ENCODE measurements at places on chromosomes 11 and 22.
A peak's percentile ranks its signal among the peaks of the same experiment; 100 is the strongest.

GRCh38 chr22:45268167-45268957, 16.4 kb upstream of the UPK3A start:
- peak; percentile 54 for DNase-seq

GRCh38 chr11:103420593-103420992, 311.4 kb downstream of the DYNC2H1 start:
- DNase-seq: no peak

- peak; percentile 71 for DNase-seq
Observed at GRCh38 chr11:93197380-93198214, at the start of gene SLC36A4. Gene SLC36A4 (minus strand): TSS chr11:93197991. CDS start chr11:93197832, 159 bp downstream.

- no peak for DNase-seq
Observed at GRCh38 chr11:82883853-82884252, 16.4 kb downstream of the PRCP start.

DNA sequence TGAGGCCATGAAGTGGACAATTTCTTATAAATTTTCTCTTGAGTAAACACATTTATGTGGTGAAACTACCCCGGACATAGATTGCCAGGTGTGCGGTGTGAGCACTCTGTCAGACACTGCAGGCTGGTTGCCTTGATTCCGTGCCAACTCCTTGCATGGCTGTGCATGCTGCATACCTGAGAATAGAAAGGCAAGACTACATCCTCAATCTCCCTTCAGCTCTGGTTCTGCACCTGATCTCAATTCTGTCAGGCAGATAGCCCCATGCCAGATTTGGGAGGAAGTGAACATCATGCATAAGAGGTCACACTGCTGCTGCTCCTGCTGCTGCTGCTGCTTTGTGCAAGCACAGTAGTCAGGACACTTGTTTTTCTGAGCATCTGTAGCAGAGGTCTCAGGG, 42.5 kb upstream of the DEUP1 start:
- no peak for DNase-seq

GRCh38 chr11:83508804-83509203, 222.6 kb upstream of the CCDC90B start:
- DNase-seq: peak; percentile 70

GRCh38 chr11:134071766-134072402, 3.0 kb downstream of the JAM3 start:
- DNase-seq: peak; percentile 25

DNA sequence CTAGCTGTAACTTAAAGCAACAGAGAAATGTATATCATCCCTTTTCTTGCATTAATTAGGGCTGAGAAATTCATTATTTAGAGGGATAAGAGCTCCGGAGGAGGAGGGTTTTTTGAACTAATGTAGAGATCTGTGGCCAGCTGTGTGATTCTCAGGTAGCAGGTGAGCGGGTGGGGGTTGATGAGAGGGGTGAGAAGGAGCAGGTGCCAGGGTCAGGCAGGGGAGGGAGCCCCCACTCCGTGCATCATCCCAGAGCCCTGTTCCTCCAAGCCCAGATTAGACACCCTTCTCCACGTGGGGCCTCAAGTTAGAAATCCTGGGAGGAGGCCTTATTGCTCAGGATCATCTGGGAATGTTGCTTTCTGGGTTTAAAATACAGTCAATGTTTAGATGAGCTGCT, 24.9 kb downstream of the ZBTB16 start:
- DNase-seq: no peak

- no peak for DNase-seq
Observed at GRCh38 chr22:23796461-23796860, 9.7 kb downstream of the SMARCB1 start.

DNA sequence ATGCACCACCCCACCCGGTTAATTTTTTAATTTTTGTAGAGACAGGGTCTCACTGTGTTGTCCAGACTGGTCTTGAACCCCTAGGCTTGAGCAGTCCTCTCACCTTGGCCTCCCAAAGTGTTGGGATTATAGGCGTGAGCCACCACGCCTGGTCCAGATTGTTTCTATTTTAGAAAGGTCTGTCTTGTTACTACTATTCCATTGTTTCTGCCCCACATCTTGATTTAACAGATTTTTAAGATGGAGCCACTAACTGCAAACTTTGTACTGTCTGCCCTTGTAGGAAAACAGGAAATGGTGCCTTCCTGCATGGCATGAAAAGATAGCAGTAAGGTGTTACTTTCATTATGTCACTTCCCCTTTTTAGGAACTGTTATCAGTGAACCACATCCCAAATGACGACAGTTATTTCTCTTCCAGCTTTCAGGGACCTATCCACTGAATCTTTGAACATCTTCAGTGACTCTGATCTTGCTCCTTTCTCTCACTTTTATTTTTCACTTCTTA, 23.2 kb downstream of the TAF1D start:
- DNase-seq: no peak

DNA sequence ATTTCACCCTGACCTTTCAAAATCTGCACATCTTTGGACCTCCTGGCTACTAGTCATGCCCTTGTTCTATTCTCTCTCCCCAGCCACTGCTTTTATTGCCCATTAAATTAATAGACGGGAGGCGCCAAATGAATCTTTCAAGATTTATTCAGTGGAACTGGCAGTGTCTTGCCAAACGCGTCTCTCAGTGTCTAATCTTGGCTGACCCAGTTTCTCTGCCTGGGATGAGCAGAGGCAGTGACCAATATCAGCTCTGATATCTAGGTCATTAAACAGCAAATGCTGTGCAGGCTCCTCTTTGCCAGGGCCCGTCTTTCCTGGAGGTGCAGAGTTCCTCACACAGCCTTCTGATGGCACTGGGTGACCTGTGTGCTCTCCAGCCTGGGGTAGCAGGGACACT, 74.0 kb downstream of the TRAF6 start:
- no peak for DNase-seq

- DNase-seq: no peak
Observed at GRCh38 chr11:126862664-126863243, 137.8 kb downstream of the KIRREL3 start.

- DNase-seq: no peak
Observed at GRCh38 chr11:66891851-66892660, 35.2 kb downstream of the LRFN4 start.

- no peak for DNase-seq
Observed at GRCh38 chr11:111845276-111846028, 25.9 kb downstream of the ALG9 start.

DNA sequence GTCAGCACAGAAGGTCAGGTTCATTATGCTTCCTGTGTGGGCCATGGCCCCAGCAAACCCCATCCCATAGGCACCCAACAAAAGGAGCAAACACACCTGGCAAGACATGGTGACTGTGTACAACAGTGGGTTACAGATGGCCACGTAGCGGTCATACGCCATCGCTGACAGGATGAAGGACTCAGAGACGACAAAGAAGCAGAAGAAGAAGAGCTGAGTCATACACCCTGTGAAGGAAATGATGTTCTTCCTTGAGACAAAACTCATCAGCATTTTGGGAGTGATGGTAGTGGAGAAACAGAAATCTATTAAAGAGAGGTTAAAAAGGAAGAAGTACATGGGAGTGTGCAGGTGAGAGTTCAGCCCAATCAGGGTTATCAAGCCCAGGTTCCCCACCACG, 309 bp downstream of the OR8B12 start:
- no peak for DNase-seq

DNA sequence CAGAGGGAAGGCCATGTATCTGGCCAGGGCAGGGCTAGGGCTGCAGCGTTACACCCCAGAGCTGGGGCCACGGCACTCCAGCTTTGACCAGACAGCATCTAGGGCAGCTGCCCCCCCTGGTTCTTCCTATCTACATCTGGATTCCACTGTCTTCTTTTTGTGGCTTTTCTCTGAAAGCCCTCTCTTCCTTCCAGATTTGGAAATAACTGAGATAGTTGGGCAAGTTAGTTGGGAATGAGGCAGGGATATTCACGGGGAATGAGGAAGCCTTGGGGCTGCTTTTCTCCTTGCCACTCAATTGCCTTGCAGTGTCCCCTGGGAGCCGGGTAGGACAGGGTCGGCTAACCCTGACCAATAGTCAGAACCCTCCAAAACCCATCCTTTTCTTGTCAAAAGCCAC, 26.8 kb downstream of the CLMP start:
- no peak for DNase-seq

- DNase-seq: no peak
Observed at GRCh38 chr22:44850946-44851345, 98.6 kb downstream of the ARHGAP8 start.

- no peak for DNase-seq
Observed at GRCh38 chr11:7890417-7891172, 40.5 kb downstream of the OR10A6 start.

DNA sequence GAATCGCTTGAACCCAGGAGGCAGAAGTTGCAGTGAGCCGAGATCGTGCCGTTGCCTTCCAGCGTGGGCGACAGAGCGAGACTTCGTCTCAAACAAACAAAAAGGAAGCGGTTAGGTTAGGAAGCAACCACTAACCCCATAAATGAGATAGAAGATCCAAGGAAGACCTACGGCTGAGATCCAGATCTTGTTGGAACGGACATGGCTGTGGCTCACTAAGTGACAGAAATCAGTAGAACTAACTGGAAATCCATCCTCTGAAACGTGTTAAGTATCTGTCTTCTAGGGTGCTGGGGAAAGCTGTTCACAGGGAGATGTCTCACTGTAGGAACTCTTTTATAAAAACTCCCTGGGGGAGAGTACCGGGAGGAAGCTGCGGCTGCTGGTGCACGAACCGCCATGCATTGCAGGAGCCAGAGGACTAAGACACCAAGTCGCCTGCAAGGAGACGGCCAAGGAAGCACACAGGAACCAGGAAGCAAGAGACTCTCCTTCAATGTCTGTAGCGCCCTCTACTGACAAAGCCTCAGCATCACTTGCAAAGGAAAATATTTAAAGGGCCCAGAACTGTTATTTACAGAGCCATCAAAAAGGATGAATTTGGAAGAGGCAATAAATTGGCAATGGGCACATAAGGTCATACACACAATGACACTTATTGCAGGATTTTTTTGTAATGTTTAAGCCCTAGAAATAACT, 16.9 kb upstream of the SPTY2D1 start:
- DNase-seq: peak; percentile 45

GRCh38 chr11:35785287-35786167, 123.0 kb downstream of the TRIM44 start:
- no peak for DNase-seq

GRCh38 chr11:32472226-32472625, 36.9 kb upstream of the WT1 start:
- DNase-seq: no peak

- no peak for DNase-seq
Observed at GRCh38 chr11:62652161-62653006, 718 bp downstream of the INTS5 start.

DNA sequence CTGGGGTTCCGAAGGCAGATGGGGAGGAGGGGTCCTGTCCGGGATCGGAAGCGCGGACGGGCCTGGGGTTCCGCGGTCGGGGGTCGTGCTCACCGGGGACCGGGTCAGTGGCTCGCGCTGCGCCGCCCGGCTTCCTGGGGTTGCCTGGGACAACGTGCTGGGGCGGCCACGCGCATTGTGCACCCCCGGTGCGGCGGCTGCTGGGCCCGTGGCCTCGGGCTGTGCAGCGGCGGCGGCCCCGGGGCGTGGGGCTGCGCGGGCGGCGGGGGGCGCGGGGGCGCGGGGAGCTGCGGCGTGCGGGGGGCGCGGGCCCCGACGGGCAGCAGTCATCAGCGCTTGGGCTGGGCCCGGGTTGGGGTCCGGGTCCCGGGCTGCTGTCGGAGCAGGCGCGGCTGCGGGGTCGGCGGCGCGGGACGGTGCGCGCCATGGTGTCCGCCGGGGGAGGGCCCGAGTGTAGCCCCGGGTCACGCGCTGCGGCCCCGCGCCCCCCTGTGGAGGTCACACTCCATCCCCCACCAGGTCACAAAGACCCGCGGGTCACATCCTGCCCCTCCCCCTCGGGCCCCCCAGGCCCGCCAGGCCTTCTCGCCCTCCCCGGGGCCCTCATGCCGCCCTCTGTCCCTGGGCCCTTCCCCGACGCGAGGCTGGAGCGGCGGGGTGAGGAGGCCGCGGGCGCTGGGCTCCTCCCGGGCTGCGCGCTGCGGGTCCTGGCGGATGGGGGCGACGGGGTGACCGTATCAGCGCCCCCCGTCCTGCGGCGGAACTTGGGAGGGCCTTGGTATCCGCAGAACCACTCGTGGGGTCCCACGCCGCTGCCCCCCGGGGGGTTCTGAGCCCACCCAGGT, at the start of gene TTLL8:
TTLL8 (minus strand) TSS at position 238 of the 845 bp plus-strand sequence.
- DNase-seq: no peak

- DNase-seq: no peak
Observed at GRCh38 chr11:58622344-58622743, at the start of gene CNTF. Gene CNTF (plus strand): TSS chr11:58622665. CDS start chr11:58622753, 88 bp downstream.

GRCh38 chr11:102994105-102994504, 38.6 kb upstream of the MMP13 start:
- DNase-seq: no peak

- no peak for DNase-seq
Observed at GRCh38 chr22:25853078-25853477, 111.1 kb downstream of the MYO18B start.

GRCh38 chr11:8330404-8330803, 66.7 kb upstream of the LMO1 start:
- DNase-seq: no peak

- DNase-seq: no peak
Observed at GRCh38 chr22:47130883-47131631, 368.6 kb downstream of the TBC1D22A start.

GRCh38 chr11:119081682-119082260, 2.9 kb upstream of the HMBS start:
- no peak for DNase-seq

DNA sequence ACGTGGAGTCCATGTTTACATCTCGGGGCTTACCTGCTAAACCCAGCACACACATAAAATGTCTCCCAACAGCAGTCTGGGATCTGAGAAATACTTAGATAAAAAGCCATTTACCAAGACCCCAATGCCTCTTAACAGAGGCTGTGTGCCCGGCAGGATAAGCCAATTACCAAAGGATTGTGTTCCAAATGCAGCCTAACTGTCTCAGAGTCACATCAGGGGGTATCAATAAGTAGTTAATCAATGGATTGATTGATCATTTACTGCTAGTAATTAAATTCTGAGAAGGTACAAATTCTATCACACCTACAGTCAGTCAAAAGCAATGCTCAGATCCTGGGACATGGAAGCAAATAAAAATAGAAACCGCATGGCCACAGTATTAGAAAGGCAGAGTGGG, 125.6 kb downstream of the DSCAML1 start:
- DNase-seq: no peak

GRCh38 chr11:363948-364761, 5.1 kb upstream of the B4GALNT4 start:
- peak; percentile 19 for DNase-seq

GRCh38 chr11:120929664-120930154, 94.2 kb upstream of the TBCEL start:
- DNase-seq: peak; percentile 6

DNA sequence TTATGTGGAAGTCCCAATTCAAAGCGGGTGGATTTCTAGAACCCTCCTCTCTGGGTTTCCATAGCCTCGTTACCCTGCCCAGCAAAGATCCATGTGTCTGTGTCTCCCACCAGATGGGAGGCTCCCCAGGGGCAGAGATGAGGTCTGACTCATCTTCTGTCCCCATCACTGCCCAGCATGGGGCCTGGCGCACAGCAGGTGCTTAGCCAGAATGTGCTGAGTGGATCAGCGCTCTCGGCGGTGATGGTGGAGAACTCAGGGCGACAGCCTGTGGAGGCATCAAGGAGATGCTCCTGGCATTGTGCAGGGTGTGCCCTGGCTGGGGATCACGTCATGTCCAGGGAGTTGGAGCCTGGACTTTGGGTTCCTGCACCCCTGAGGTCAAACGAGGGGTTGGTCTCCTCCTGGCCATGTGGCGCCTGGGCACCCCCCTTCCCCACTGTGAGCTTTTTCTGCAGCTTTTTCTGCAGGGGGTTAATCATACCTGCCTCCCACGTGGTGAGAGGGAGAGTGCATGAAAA, 46.1 kb upstream of the RFPL3 start:
- DNase-seq: no peak

Data from NCI-H748 treated with DMSO at 0.1 percent for 48 hours (cell line).